ENCODE measurements at places on chromosomes 3 and 15.

- no peak for DNase-seq
Observed at GRCh38 chr3:36969540-36970432, 23.1 kb downstream of the EPM2AIP1 start.

DNA sequence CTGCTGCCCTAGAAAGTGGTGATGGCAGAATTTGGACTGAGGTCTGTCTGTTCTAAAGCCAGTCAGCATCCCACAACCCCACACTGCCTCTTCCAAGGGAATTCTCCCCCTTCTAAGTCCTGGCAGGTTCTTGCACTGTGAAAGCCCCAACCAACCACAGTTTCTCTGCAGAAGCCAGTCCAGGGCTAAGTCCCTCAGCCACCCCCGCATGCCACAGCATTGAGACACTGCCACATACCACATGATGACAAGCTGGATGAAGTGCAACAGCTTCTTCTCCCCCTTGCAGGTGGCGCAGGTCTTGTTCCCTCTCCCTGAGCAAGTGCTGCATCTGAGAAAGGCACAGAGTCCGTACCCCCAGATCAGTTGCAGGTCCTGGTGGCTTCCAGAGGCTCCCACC, 18.6 kb downstream of the SSUH2 start:
- no peak for DNase-seq

DNA sequence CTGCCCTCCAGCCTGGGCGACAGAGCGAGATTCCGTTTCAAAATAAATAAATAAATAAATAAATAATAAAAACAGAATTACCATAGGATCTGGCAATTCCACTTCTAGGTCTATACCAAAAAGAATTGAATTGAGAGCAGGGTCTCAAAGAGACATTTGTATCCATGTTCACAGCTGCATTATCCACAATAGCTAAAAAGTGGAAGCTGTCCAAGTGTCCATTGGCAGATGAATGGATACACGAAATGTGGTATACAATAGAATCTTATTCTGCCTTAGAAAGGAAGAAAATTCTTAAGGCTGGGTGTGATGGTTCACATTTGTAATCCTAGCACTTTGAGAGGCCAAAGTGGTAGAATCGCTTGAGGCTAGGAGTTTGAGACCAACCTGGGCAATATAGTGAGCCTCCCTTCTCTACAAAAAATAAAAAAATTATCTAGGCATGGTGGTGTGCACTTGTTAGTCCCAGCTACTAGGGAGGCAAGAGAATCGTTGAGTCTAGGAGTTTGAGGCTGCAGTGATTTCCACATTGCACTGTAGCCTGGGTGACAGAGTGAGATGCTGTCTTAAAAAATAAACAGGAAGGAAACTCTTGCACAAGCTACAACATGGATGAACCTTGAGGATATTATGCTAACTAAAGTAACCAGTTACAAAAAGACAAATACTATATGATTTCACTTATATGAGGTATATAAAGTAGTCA, 24.2 kb downstream of the PFKFB4 start:
- DNase-seq: no peak

GRCh38 chr3:158617982-158618875, 26.1 kb upstream of the GFM1 start:
- DNase-seq: no peak

GRCh38 chr3:46848271-46849044, 14.8 kb downstream of the MYL3 start:
- no peak for DNase-seq

- no peak for DNase-seq
Observed at GRCh38 chr3:26515351-26515750, 107.2 kb upstream of the LRRC3B start.

DNA sequence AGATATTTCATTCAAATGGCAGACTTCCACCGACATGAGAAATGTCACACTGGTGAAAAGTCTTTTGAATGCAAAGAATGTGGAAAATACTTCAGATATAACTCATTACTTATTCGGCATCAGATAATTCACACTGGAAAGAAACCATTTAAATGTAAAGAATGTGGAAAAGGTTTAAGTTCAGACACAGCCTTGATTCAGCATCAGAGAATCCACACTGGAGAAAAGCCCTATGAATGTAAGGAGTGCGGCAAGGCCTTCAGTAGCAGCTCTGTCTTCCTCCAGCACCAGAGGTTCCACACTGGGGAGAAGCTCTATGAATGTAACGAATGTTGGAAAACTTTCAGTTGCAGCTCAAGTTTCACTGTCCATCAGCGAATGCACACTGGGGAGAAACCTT, 8.6 kb upstream of the ZNF621 start:
- DNase-seq: no peak

GRCh38 chr3:29755416-29755815, 474.5 kb downstream of the RBMS3 start:
- no peak for DNase-seq

DNA sequence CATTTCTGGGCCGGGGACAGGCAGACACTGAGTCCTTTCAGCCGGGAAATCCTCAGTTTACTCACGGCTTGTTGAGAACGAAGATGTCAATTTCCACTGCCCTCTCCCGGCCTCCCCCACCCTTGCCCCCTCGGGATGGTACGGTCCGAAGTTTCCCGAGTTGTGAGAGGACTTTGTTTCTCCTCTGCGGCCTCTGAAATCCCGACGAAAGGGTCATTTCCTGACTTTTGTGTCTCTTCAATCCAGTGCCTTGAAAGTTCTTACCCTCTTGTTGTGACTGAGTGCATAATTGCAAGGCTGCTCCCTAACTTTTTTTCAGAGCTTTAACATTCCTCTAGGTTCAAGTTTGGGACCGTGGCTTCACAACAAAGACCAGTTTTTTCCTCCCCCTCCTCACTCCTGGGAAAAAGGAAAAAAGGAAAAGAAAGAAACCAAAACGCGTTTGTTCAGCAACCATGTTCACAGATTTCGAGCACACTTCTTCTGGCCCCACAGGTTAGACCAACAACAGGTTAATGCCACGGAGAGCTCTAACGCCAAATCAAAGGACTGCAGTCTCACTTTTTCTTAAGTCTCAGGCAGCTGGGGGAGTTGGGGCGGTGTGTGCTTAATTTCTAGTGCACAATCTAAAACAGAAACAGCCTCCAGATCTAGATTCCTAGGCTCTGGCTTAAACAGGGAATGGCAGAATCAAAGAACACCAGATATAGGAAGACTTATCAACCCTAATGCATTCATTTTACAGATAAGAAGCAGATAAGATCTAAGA, 138.9 kb downstream of the TMCO5A start:
- DNase-seq: no peak

- no peak for DNase-seq
Observed at GRCh38 chr3:33313331-33313730, 36.1 kb downstream of the FBXL2 start.

- DNase-seq: no peak
Observed at GRCh38 chr3:195178124-195178910, 92.6 kb downstream of the XXYLT1 start.

DNA sequence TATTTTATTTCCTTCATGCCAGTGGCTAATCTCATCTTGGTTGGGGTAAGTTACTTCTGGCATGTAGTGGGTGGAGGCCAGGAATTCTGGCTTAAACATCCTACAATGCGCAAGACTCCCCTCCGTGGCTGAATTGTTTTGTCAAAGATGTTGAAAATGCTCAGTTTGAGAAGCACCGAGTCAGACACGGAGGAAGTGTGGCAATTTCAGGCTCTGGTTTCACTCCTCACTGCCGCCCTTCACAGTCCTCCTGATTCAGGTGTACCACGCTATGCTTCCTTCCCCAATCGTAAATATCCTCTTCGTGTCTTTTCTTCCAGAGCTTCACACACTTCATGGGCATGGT, 150.7 kb downstream of the OPA1 start:
- no peak for DNase-seq

DNA sequence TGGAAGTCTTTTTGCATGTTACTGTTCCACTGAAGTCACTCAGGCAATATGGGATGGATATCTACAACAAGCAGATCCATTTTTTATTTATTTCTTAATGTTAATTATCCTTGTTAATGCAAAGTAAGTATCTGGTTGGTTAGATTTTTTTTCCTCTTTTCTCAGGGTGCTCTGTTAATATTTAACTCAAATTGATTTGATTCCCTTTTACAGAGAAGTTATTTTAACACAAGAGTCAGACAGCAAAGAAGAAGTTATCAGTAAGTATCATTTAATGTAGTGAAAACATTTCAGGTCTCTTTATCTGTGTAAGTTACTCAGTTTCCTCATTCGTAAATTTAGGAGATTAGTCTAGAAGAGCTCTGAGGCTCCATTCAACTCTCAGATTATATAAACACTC, 34.3 kb downstream of the TBC1D23 start:
- DNase-seq: no peak

DNA sequence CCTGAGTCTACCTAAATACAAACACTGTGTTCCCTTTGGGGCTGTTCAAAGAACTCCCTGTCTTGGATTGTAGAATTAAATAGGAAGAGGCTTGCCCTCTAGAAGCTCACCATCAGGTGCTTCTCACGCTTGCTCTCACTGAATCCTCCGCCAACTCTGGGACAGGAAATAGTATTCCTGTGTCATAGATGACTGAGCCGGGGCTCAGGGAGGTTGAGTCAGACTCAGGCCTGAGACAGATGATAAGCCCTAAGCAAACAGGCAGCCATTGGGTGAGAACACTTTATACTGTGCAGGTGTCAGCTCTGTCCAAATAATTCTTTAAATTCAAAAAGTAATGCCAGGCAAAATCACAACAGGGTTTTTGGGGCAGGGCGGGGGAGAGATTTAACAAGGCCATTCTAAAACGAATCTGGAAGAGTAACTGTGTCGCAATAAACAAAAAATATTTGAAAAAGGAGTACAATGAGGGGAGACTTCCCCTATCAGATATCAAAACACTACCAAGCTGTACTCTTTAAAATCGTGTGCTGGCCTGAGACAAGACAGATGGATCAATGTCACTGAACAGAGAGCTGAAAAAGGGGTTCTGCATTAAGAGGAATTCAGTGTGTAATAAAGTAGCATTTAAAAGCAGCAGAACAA, 59.0 kb downstream of the EPHB3 start:
- no peak for DNase-seq

DNA sequence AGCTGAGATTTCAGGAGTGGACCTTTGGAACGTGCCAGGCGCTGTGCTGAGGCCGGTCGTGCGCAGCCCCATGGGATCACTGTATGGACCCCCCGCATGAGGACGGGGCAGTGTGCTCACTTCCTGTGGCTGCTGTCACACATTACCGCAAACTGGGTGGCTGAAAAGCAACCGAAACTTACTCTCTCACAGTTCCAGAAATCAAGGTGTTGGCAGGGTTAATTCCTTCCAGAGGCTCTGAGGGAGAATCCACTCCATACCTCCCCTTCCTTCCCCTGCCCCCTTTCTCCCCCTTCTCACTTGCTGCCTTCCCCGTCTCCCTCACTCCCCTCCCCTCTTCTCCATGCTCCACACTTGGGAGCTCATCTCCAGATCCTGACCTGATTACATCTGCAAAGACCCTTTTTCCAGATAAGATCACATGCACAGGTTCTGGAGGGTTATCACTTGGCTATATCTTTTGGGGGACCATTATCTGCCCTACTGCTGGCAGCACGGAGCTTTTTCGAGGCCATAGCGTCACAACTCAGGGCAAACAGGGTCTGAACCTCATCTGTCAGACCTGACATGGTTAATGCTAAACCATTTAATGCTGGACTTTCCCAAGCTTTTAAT, 41.2 kb downstream of the KLF13 start:
- no peak for DNase-seq

DNA sequence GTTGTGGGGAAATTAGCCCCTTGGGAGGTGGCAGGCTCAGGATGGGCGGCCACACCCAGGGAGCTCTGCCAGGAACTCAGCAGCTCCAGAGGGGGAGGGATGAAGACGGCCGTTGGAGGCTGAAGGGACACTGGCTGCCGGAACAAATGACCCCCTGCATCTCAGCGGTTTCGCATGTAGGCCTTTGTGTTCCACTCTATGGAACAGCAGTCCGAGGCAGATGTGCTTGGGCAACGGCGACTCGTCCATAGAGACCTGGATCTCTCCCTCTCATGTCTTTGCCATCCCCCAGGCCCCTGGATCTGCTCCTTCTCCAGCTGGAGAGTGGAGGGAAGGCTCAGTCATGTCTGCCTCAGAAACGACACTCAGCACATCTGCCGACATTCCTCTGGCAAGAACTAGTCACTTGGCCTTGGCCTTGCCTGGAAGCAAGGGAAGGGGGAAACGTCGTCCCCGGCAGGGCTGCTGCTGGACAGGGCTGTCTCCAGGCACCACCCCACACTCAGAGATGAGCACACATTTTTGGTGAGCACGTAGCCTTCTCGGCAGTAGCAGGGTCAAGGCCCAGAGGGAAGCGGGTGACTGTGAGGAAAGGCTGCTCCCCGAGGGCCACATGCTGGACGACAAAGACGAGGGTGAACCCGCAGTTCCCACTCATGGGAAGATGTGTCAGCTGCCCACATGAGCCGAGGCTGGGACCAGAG, 83.8 kb downstream of the ASB7 start:
- DNase-seq: no peak

- no peak for DNase-seq
Observed at GRCh38 chr3:116417151-116417550, 28.1 kb downstream of the LSAMP start.

DNA sequence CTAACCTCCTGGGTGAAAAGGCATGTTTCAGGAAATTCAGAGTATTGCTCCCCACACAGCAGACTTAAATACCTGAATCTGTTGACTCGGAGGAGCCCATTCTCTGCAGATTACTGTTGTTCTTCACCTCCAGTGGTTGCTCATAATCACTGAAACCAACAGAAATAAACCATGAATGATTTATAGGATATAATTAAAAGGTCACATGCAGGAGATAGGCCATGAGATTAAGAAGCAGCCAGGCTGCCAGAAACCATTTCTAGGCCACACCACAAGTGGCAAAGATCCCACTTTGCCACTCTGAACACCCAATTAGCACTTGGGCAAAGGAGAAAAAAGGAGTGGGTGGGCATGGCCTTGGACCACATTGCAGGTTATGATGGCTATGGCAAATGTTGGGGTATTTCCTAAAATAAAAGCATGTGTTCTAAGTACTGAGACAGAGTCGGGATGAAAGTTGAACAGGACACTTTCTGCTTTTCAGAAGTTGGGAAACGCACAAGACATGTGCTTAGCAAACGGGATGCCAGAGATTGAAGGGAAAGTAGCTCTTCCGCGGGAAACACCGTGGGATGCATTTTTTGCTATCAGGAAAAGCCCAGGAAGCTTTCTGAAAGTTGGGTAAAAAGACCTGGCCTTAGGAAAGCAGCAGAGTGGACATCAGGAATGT, 1.5 kb downstream of the CDC25A start:
- DNase-seq: no peak

- no peak for DNase-seq
Observed at GRCh38 chr3:184648636-184649035, 63.2 kb downstream of the MAGEF1 start.

DNA sequence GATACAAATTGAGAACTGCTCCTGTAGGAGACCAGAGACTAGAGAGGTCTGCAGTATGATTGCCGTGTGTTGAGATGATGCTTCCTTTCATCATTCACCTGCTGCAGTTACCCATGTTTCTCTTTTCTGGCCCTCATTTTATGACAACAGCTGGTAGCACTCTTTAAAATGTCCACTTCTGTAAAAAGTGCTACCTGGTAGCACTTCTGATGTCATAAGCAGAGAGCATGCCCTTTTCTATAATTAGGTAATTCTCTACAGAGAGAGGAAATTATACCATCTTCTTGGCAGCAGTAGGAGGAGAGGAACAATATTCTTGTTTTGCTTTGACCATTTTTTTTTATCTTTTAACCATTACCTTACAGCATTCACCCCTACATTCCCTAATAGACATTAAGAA, 123.8 kb downstream of the PPM1L start:
- no peak for DNase-seq

GRCh38 chr3:60308808-60309207, 942.4 kb downstream of the FHIT start:
- no peak for DNase-seq

Measured in esophagus squamous epithelium (tissue), 5 donors.